ENCODE measurements at places on chromosomes 4 and X.

DNA sequence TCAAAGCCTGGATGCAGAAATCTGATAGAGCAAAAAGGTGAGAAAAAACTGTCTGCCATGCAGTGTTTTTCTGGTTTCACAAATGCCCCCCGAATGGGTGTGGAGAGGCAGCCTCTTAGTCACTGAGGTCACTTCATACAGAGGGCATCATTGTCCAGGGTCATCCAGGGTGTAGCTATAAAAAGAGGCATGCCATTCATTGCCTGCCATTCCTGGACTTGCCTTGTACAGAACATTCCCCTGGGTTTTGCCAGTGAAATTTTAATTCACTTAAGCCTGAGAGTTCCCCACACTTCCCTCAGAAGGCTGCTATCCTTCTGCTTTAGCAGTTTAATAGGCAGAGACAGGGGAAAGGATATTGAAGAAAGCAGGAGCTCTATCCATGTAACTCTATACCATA is 230.3 kb downstream of the UNC5C start:
- DNase-seq = no peak

GRCh38 chrX:149495573-149496071 is 9.5 kb downstream of the IDS start:
- DNase-seq = peak; percentile 92

DNA sequence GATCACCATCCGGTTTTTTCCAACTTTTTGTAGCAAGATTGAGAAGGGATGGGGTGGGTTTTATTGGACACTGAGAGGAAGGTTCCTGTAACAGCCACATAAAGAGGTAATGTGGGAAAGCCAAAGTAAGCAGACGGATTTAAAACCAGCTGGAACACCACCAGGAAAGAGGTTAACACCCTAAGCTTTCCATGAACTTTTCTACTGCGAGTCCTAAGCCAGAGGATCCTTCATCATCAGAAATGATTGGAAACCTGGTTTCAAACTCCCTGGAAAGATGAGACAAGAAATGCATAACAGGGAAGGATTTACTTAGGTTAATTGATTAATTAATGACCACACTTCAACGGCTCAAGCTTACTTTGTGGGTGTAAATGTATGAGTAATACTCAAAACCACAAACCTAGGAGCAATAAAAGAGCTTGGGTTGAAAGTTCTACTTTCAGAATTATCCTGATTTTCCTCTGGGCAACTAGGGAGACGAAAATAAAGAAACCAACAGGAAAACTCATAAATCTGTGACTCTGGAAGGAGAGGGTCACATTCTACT is 91.5 kb downstream of the COX18 start:
- DNase-seq = no peak

DNA sequence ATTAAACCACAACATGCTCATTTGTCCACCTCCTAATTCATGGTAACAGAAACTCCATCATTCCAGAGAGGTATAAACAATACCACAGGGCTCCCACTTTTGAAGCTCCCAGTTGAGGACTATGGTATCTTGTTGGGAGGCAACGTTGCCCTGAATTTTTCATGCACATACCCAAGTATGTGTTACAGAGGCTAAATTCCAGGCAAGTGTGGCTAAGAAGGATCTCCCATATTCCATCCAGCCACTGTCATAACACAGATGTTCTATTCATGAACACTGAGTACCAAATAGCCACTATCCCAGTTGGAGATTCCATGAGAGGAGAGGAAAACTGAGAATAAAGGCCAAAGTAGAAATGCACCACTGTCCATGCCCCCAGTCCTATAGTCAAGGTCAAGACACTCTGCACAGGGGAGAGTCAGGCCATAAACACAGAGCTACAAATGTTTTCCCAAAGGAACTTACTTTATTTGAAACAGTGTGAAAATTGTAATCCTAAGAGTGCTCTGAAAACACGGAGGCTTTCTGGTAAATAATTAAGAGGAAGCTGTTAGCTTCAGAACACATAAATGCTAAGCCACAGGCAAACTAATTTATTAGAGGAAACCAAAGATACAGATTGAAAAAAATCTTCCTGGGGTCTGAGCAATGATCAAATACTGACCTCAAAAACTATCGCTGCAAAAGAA is 42.4 kb upstream of the TMPRSS11B start:
- DNase-seq = no peak

- DNase-seq = peak; percentile 54
Measured at GRCh38 chrX:52574416-52575275, 57.8 kb upstream of the XAGE1B start.

- DNase-seq = no peak
Measured at GRCh38 chrX:63751481-63751880, 33.5 kb downstream of the ARHGEF9 start.

DNA sequence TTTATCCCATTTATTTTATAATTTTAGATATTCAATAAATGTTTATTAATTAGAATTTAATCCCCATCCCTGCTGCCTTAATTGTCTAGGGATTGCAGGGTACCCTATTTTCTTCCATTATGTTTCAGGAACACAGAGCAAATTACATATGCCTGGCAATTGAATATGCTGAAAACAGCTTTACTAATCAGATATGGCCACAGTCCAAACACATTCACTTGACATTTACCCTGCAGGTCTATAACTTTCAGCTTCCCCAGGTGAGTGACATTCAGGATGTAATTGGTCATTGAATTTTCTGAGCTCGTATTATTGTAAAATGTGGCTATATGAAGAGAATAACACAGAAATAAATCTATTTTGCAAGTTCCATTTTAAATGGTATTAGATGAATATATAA is 218.7 kb upstream of the NDST4 start:
- DNase-seq = no peak

DNA sequence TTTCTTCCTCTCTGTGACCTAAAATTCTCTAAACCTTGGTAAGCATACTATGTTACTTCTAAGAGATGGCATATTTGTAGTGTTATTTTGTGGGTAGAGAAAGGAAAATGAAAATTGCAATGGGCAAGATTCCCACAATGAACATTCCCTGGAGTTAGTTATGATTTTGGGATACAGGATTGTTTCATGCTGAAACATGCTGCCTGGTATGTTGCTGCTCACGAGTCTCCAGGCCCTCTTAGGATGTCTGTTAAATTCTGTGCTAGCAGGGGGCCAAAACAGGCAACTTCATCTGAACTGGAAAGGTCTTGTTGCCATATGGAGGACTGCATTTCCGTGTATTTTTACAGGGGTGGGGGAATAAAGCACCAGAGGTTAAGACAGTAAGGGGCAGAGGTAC is 18.9 kb upstream of the MSMO1 start:
- DNase-seq = peak; percentile 60

GRCh38 chrX:134949271-134949670 is 41.5 kb upstream of the SMIM10 start:
- DNase-seq = no peak

- DNase-seq = peak; percentile 92
Measured at GRCh38 chr4:72312032-72312650, 256.9 kb downstream of the ADAMTS3 start.

DNA sequence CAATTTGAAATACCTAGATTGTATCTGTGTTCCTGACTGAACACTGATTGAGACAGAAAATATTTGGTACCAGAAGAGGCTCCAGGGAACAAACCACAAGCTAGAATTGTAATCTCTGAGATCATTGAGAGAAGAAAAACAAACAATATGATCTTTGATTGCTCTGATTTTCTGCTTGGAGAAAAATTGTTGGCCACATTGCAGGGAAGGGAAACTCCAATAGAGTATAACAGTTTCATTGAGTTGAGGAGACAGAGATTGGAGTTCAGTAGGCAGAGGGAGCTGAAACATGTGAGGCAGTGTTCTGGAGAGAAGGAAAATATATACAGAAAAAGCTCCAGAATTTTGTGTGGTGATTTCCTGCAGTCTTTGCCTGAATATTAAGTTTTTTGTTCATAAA is 158.2 kb downstream of the C4orf33 start:
- peak; percentile 32 for DNase-seq

- DNase-seq = no peak
Measured at GRCh38 chr4:3013839-3014350, 50.5 kb downstream of the GRK4 start.

DNA sequence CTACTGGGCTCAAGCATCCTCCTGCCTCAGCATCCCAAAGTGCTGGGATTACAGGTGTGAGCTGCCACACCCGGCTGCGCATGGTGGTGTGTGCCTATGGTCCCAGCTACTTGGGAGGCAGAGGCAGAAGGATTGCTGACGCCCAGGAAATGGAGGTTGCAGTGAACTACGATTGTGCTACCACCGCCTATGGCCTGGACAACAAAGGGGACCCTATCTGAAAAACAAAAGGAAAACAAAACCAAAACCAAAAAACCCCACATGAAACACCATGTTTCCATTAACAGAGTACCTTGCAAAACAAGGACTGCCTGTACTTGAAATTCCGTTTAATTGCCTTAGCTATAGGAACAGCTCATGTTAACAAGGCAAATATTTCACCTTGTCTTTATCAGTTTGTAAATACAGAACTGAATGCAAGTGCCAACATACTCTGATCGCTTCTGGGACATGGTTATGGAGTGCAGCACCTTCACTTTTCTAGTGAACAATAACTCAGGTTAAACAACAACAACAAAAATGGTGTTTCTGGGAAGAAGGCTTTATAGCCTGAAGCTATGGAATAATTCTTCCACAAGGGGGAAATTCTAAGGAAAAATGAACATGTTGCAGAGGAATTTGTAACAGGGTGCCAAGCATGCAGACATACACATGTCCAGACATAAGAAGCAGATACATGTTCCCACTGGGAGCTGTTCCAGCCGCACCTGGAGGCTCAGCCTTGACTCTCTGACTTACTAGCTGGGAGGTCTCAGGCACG is 73.2 kb upstream of the STS start:
- no peak for DNase-seq

GRCh38 chr4:26330946-26331345 is 10.1 kb downstream of the RBPJ start:
- DNase-seq = peak; percentile 34

- DNase-seq = peak; percentile 96
Measured at GRCh38 chr4:111362941-111363361, 740.1 kb upstream of the PITX2 start.

- DNase-seq = peak; percentile 51
Measured at GRCh38 chr4:98614662-98615061, 43.7 kb downstream of the TSPAN5 start.

DNA sequence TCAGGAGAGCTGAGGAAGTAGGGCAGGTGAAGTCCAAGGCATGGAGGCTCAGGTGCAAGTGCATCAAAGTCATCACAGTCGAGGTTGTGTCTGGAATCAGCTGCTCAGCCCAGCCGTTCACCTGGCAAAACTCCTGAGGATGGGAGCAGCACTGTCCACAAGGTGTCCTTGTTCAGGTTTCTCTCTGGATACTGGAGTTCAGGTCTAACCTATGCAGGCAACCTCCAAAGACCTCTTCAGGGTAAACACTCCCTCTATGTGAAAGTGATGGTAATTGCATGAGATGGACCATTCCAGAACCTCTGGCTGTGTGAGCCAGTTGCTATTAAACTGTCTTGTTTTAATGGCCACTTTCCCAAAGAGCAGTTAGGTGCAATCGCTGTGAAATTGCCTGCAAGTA is 120.2 kb upstream of the PSAPL1 start:
- no peak for DNase-seq

DNA sequence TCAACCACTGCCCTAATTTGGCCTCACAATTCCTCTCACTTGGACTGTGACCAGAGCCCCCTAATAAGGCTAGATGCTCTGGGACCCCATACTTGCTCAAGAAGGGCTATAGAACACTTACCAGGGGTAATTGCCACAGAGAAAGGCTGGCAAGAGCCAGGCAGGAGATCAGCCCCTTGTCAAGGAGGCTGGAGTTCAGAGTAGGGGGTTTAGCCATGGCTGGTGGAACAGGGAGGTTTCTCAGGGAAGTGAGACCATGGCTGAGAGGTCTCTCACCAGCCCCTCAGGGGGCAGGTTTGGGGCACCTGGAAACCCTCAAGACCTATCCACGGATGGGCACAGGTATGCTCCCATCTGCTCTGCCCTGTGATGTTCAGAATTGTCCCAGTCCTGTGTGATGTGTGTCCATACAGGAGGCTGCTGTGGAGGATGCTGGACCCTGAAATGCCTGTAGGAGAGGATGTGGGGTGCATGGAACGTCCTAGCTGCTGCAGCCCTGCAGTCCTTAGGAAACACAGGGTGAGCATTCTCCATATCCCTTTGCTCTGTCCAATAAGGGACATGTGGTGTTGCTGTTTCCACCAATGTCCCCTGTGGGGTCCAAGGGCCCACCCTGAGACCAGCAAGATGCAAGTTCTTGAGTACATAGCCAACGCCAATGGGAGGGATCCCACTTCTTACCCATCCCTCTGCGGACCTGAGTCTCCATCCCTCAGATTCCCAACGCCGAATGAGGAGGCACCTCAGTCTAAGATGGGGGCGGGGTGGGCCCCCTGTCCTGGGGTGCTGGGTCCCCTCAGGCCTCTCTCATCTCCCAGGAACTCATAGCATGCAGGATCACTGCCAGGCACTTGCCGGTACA is 16.4 kb upstream of the HSFX1 start:
- DNase-seq = no peak

DNA sequence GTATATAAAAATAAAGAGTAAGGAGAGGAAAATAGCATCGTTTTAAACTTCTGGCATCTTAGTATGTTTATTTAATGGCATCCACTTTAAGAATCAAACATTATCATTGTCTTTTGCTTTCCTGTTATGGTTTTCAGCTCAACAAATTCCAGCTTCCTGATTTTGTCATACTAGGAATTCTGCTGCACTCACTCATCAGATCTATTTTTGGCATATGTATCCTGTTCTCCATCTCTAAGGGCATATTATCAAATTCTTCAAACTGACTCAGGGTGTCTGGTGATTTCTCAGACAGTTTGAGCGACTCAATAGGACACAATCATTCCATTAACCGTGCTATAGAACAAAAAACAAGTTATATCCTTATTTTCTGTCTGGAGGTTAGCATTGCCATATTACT is 248.5 kb upstream of the DIAPH2 start:
- peak; percentile 90 for DNase-seq

DNA sequence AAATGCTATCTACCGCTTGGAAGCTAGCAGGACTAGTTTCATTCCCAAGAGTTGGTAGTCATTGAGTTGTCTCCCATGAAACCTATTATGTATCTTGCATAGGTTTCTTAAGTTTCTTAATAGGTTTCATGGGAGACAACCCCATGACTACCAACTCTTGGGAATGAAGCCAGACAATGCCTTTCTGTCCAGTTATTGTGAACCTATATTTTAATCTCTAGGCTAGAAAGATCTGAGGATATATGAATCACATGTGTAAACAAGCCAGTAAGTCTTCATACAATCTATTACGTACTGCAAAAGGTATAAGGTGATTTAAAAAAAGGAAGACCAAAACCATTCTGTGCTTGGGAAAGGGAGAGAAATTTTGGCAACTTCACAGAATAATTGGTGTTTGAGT is 162.6 kb downstream of the INPP4B start:
- DNase-seq = no peak

All from fibroblast of skin of back (primary cell).